ENCODE measurements at places on chromosomes 1 and 21.

DNA sequence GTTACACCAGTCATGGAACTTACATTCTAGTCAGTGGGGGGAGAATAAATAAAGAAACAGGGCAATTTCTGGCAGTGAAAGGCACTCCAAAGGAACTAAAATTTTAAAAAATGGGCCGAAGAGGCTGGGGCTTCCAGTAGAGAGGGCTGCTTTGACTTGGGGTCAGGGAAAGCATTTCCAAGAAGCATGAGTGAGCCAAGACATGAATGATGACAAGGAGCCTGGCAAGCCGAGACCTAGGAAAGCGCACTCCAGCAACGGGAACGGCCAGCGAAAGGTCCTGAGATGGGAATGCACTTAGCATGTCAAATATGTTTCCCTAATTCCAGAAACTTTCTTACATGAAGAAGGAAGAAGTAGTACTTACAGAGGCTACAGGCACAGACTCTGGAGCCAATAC, 95.4 kb upstream of the NGF start:
- DNase-seq, result no peak

DNA sequence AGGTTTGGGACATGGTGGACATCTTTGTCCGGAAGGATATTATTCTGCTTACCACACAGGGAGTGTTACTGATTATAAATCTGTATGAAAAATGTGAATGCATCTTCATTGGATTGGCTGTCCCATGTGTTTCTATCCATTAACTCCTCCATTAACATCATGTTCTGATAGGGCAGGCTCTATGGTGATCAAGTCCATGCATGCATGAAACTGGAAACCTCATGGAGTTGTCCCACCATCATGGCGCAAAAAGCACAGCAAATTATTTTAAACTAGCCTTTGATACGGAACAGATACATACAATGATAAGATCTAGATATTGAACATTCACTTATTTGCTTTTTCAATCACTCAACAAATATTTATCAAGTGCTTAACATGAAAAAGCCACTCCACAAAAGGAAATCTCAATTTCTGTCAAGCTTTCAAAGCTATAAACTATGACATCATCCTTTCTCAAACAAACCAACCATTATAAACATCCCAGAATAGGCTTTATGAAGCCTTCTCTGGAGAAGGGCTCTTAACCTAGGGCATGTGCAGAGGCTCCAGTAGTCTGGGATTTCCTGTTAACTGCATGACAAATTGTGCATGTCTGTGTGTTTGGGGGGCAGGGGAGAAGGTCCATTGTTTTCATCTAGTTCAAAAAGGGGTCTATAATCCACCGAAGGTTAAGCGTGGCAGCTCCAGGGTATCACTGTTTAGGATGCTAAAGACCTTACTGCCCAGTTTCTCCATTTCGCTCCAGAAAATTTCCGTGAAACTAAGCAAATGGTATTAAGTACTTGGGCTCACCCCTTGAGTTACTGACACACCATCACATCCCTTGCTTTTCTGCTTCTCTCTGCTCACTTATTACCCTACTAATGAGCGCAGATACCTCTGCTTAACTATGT, 46.1 kb downstream of the ADAMTS1 start:
- no peak for DNase-seq

DNA sequence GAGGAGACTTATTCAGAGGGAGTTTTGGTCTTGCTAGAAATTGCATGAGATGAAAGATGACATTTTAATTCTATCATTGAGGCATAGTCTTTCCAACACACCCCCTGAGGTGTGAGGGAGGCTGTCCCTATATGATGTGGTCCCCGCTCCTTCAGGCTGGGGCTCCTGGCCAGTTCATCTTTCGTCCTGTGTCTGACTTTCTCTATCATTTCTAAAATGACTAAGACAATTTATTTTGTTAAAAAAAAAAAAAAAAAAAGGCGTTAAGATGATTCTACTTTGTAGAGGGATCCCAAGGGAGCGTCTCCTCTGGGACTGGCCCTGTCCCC, 50.5 kb downstream of the PRKCZ start:
- DNase-seq, result no peak

DNA sequence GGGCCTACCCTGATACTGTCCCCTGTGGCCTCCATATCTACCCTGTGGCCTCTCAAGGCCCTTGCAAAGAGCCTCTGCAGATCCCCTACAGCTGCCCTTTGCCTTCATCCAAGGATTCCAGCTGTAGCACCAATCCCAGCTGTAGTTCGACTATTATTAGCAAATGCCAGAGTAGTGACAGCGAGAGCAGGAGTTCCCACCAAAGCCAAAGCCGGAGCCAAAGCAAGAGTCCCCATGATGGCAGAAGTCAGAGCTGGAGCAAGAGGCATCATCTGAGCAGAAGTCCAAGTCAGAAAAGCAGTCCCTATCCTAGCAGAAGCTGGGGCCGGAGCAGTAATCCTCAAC, 2.7 kb downstream of the NSUN4 start:
- DNase-seq, result no peak

DNA sequence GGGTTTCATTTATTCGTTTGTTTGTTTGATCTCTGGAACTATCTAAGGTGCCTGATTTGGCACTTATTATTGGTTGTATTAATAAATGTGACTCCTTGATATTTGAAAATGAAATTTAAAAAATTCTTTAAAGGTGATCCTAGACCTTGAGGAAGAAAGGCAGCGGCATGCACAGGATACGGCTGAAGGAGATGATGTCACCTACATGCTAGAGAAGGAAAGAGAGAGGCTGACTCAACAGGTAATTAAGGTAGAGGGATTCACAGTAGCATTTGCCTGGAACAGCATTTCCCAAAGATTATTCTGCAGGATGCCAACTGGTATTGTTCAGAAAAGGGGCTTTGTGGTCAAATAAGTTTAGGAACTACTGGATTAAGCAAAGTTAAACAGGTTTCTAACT, 54.4 kb upstream of the WNT2B start:
- DNase-seq, result no peak

DNA sequence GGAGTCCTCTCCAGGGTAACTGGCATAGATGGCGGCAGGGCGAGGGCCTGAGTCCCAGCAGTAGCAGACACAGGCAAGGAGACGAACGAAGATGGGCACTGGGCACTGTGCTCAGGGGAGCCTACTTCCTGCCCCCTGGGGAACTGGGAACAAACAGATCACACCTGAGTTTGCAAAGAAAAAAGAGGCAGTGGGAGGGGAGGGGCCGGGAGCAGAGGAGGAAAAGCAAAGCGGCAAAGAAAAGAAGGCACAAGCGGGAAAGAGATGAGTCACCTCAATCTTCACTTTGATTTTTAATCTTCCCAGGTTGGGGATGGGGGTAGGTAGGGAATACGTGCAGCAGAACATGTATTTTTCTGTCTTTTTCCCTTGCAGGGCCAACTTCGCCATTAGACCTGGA, 44.0 kb downstream of the ZSCAN20 start:
- DNase-seq, result no peak

DNA sequence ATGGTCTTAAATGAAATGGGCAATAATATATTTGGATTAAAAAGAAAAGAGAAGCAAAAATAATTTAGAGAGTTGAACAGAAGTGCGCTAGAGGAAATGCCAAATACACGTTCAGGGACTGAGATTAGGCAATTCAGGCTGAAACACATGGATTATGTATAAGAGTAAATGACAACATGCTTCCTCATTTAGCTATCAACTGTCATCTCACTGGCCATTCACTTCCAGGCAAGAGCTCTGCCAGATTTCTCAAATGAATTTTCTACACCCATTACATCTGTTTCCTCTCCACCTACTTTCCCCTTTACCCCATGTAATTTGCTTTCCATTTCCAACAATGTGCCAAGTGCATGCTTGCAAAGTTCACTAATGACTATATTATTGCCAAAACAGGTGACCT, 582.4 kb downstream of the LTN1 start:
- no peak for DNase-seq

GRCh38 chr1:173477286-173478093, at the start of gene PRDX6:
TSS of gene PRDX6 (plus strand) at chr1:173477335. CDS start at chr1:173477398, 63 bp downstream.
- peak; percentile 83 for DNase-seq

DNA sequence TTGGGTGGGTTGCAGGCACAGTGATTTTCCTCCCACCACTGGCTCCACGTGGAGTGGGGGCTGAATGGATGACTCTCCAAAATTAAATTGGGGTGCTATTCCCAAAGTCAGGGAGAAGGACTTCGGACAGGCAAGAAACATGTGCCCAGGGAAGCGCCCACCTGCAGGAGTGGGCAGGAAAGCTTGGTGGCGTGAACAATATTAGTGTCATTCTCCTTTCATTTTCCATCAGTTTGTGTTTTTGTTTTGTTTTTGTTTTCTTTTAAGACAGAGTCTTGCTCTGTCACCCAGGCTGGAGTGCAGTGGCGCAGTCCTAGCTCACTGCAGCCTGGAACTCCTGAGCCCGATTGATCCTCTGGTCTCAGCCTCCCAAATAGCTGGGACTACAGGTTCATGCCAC, 30.1 kb downstream of the TOMM20 start:
- no peak for DNase-seq

- DNase-seq, result no peak
These were observed 9.1 kb upstream of the IFI16 start for GRCh38 chr1:159000625-159001024.

DNA sequence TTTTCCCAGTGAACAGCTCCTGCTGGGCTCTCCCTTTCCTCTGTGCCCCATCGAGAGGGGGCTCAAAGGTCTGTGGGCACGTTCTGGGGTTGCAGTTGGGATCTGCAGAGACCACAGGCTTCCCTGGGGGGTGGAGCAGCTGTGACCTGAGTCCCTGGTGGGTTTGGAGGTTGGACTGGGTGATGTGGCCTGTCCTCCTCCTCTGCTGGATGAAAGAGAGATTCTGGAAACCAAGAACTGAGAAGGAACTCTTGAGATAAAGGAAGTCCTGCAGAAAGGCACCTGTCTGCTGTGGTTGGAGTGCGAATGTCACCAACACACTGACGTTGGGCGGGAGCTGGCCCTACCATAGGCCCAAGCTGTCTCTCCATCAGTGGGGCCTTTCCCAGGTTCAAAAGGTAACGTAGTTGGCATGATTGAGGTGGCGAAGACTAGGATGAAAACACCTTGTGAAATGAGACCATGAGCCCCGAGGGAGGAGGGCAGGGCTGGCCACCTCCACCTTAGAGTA, 35.8 kb upstream of the ETV3 start:
- DNase-seq, result no peak

DNA sequence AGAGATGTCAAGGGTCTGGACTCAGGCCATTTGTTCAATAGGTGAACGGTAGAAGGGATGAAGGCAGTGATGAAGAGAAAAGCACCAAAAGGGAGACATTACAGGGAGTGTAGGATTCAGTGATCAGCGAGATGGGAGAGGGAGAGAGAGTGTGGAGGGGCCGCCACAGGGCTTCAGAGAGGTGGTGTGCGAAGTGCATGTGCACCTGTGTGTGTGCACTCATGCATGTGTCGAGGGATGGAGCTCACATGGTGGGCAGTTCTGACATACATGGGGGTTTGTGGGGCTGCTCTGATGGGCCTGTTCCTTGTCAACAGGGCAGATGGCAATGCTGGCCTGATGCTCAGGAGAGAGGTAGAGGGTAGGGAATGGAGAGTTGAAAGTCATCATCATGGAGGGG, 11.4 kb upstream of the KCNA2 start:
- DNase-seq, result no peak

- DNase-seq, result no peak
These were observed 470 bp upstream of the MTMR11 start for GRCh38 chr1:149936992-149937705.

- peak; percentile 25 for DNase-seq
These were observed 361 bp downstream of the DDAH1 start for GRCh38 chr1:85464497-85465098.

DNA sequence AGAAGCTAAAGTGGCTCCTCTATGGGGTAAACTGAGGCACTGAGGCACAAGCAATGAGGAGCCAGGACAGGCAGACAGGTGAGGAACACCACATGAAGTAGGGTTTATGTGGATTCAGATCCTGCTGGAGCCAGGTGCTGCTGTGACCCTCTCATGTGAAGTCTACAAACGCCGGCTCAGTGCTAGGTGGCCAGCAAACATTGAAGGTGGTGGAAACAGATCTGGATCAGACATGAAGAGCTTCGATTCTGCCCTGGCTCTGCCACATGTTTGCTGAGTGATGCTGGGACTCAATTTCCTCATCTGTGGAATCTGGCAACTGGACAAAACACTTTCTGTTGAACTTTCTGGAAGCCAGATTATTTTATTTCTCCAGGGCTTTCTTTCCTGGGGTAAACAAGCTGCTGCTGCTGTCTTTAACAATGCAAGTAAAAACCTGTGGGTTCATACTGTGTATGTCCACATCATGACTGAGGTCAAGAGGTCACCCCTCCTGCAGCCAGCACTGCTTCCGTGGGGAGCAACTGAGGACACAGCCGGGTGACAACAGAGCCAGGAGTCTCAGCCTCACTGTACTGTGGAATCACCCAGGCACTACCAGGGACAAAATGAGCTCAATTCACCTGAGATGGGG, 33.3 kb downstream of the HMGB4 start:
- DNase-seq, result no peak

DNA sequence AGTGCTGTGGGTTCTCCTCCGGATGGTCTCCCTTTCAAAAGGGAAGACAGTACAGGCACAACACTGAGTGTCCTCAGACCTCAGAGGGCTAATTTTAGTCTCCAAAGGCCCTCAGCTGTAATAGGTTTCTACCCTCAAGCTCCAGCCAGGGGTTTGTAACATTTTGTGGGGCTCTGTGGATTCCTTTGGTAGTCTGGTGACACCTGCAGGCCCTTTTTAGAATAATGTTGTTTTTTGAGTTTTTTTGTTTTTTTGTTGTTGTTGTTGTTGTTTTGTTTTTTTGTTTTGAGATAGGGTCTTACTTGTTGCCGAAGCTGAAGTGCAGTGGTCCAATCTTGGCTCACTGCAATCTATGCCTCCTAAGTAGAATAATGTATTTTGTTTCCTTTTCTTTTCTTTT, 15.0 kb upstream of the TMEM201 start:
- DNase-seq, result no peak

DNA sequence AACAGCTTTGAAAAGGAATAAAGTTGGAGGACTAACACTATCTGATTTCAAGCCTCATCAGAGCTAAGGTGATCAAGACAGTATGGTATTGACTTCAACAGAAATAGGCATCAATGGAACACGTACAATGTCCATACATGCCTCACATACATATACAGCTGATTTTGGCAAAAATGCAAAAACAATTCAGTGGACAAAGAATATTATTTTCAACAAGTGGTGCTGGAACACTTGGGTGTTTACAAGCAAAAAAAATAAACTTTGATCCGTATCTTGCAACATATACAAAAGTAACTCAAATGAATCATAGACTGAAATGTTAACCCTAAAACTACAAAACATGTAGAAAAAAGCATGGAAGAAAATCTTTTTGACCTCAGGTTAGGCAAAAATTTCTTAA, 141.9 kb upstream of the ZC3H11B start:
- DNase-seq, result no peak

GRCh38 chr1:47547753-47548573, 110.1 kb downstream of the FOXD2 start:
- no peak for DNase-seq

- DNase-seq, result no peak
These were observed 121.3 kb downstream of the HFM1 start for GRCh38 chr1:91283421-91283726.

- DNase-seq, result no peak
These were observed 24.1 kb upstream of the CYP4A22 start for GRCh38 chr1:47113178-47113577.

All from activated naive CD4-positive, alpha-beta T cell treated with anti-CD3 and anti-CD28 coated beads, Interleukin-2, amount 50 U/mL, for 16 hours (primary cell).